ENCODE measurements at places on chromosomes 12 and 14.

DNA sequence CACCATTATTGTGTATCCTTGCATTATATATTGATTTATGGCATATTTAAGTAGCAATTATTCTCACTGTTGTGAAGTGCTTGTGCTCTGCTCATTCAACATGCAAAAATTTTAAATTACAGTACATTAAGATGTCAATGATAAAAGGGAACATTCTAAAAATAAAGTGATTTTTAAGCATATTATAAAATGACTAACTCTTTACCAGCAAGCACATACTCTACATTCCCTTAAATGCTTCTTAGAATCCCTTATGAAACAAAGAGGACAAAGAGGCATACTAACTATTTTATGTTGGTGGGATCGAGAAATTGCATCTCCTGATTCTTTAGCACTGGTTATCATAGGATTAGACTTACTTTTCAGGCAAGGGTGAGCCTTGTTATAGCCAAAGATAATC, 46.6 kb upstream of the ZDHHC17 start:
- DNase-seq: no peak

DNA sequence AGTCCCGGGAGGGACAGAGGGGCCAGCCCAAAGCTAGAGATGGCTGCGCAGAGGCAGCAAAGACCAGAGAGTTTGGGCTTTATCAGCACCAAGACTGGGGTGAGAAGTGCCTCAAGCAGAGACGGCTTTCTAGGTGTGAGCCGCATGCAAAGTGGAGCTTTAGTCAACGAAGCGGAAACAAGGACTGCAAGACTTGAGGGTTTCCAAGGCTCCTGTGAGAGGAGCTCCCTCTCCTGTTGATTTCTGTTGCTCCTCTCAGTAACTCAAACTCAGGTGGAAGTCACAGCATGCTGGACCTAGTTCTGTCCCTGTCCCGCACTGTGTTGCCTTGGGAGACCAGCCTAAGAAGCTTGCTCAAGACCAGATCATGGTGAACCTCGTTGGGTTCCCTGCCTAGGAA, 327.8 kb downstream of the MED13L start:
- DNase-seq: no peak

GRCh38 chr12:51683763-51684357, 92.8 kb downstream of the SCN8A start:
- DNase-seq: no peak

DNA sequence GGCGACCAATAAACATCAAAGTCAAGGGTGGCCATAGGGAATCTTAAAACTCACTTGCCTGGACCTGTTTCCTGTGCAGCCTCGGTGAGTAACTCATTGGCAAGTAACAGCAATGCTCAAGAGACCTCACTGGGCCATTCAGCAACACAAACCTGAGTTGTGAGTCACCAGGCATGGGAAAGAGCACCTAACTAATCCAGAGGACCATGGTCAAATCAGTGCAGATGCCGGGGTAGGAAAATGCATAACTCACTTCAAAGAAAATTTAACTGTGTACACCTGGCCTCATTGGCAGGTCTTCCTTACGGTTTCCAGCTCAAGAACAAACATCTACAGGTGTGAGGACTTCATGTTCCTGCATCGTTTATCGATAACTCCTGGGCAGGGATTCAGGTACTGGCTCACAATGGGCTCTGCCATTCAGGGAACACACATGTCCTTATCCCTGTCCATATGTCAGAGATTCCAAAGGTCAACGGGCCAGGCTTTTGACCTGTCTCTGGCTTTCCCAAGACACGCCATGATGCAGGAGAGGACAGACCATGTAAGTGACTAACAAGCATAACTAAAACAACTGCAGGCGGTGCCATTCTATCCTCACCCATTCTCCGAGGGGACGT, 211.8 kb downstream of the ANO2 start:
- no peak for DNase-seq

DNA sequence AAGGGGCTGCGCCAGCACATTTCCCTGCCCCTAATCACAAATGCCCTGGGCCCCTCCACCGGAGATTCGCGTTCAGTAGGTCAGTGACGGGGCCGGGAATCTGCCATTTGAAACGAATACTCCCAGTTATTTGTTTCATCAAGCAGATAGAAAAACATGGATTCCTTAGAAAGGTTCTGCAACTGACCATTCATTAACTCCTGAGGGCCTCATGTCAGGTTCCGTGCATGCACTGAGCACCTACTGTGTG, 25.6 kb upstream of the UBC start:
- DNase-seq: no peak

DNA sequence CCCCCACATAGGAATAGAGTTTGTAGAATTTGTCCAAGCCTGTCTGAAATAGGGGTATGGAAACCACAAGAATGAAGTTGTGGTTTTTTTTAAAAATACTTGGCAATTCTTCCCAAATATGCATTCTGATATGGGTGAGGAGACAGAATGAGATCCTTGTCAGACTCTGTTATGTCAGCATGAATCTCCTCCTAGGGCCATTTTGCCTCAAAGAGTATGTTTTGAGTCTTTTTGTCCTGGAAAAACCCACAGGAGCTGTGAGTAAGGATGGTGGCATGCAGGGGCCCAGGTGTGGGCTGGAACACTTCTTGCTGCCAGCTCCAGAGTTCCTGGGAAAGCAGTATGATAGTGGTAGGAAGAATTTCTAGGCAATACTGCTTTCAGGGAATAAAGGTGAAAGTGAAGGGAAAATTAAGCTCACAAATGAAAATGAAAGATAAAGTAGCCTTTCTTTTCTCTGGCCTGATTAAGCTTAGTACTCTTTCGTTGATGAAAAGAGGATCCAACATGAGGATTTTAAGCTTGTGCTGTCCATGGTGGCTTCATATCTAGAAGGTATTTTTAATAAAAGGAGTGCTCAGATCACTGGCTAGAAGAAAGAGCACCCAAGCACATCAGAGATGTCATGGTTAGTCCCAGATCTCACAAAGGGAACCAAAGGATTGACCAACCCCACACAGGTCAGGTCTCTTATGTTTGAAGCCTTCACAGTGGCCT, 130.8 kb downstream of the LLPH start:
- no peak for DNase-seq

- DNase-seq: no peak
Observed at GRCh38 chr12:49548822-49549648, 10.2 kb downstream of the KCNH3 start.

GRCh38 chr12:108430245-108430644, 84.8 kb upstream of the FICD start:
- DNase-seq: no peak

GRCh38 chr12:115683240-115683780, 594.2 kb downstream of the MED13L start:
- no peak for DNase-seq

GRCh38 chr12:111766608-111767361, at the start of gene ALDH2:
Gene ALDH2, plus strand, starts transcription at chr12:111766933. Its CDS starts 50 bp downstream, at chr12:111766983.
- DNase-seq: peak; percentile 89

DNA sequence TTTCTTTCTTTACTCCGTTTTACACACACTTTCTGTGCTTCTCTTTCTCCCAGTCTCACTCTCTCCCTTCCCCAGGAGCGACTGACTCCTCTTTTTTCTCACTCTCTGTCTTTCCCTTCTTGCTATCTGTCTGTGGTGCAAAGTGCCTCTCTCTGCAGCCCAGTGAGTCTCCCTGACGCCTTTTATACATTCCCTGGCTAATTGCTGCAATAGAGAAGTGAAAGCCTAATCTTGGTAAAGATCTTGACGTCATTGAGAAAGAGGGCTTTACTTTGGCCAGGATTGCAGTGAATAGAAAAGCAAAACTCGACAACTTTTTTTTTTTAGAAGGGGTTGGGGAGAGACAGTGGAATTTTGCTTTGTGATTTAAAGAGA, 706 bp upstream of the DIO2 start:
- DNase-seq: no peak

- DNase-seq: no peak
Observed at GRCh38 chr14:48398675-48399282, 723.4 kb upstream of the MDGA2 start.

DNA sequence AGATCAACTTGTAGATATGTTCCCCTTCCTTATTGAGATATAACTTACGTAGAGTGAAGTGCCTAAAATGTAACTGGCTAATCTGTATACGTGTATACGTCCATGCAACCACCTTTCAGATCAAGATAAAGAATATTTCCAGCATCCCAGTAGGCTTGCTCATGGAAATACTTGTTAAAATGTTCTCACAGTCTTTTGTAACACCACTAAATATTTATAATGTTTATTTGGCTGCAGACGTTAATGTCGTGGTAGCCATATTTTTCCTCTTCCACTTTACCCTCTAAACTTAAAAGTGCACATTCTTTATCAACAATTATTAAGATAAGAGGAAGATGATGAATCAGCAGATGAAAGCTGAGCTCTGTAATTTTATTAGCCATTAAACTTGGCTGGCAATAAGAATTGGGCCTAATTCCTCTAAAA, 447.4 kb downstream of the AEBP2 start:
- DNase-seq: no peak

DNA sequence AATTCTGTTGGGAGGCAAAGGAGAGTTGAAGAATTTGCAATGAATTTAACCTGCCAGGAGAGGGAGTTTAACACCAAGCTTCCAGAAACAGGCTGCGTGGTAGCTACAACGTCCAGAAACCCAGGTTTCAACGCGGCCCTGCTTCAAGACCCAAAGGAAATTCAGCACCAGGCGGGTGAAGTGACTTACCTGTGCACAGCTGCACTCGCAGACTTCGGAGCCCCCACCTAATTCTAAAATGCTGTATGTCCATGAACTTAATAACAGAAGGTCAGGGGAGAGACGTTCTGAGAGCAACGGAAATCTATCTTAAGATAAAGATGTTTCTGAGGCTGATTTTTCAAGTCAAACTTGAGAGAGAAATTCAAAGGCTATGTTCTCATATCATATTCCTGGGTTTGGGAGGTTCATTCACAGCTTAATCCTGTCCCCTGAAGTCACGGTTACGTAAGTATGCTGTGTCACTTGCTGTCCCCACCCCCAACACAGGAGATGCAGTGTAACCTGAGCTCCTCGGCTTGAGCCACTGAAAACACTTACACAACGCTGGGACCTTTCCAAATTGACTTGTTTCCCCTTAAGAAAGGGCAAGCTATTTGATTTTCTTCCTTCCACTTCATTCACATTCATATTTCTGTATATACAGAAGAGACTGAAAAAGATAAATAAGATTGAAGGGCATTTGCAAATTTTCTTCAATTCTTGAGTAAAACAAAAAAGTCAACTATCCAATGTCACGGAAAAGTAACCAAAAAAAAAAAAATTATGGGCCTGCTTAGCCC, 22.7 kb downstream of the CLIP1 start:
- no peak for DNase-seq

- DNase-seq: no peak
Observed at GRCh38 chr12:71415336-71416231, 24.0 kb upstream of the LGR5 start.

DNA sequence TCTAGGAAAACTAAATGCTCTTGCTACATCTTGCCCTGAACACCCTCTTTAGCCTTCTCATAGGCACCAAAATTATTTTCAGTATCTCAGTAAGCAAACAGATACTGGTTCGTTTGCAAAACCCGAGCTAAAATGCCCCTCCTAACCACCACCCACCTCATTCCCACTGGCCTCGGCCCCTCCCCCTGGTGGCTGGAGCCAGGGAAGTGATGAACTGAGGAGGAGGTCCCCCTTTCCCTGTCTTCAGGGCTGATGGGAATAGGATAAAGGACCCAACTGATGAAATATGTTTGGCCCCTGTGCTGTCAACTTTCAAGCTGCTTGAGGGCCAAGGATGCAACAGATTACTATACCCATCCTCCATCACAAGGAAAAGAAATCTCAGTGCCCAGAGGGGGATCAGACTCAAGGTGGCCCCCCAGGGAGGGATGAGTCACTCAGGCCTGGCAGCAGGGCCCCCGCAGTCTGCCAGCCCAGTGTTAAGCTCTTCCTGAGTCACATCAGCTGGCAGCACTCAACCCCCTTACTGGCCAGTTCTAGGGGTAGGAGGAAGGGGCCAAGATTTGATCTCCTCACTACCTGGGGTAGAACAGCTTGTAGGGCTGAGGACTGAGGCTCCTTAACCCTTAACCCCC, 1.7 kb downstream of the ANKRD52 start:
- no peak for DNase-seq

- DNase-seq: peak; percentile 47
Observed at GRCh38 chr14:104820669-104821228, 19.8 kb downstream of the ZBTB42 start.

DNA sequence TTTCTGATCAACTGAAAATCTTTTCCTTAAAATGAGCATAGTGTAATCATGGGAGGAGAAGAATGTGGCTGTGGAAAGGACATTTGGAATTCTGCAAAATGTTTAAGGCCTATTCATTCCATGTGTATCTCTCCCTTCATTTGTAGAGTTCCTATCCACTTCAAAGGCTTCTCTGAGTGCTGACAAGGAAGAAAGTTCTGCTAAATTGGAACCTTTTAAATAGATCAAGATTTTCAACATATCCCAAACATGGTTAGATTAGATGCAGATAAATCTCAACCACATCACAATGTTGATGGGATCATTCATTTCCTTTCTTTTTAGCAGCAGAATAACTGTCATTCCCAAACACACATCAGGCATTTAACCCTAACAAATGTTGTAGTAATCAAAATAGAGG, 28.4 kb upstream of the SIX1 start:
- no peak for DNase-seq

- DNase-seq: no peak
Observed at GRCh38 chr12:124695861-124696260, 128.4 kb upstream of the NCOR2 start.

- no peak for DNase-seq
Observed at GRCh38 chr12:3896356-3896755, 23.2 kb upstream of the PARP11 start.

GRCh38 chr12:78928200-78929074, 63.9 kb downstream of the SYT1 start:
- DNase-seq: no peak

DNA sequence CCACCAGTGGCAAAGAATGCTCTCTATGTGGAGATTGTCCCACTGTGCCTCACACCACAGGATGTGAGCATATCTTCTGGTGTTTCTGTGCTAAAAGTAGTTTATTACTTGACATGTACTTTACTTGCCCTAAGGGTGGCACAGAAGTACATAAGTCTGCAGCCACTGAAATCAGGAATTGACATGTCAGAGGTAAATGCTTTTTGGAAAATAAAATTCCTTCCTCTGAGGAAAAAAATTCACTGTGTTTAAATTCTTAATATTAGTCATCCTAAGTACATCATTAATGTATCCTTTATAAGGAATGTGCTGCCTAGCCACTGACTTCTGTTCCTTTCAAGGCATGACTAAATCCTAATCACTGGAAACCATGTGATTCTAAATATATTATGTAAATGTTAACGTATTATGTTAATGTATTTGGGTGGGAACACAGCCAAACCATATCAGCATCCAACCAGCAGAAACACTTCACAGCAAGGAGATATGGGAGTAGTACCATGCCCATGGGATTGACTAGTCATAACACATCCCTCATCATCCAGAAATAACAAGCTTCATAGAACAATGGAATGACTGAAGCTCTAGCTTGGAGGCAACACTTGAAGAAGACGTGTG, 239.7 kb upstream of the PPFIA2 start:
- no peak for DNase-seq

Data from 8988T (cell line).